ENCODE measurements at places on chromosomes 2 and 18.
A peak's percentile ranks its signal among the peaks of the same experiment; 100 is the strongest.

- no peak for DNase-seq
Measured at GRCh38 chr2:217552081-217552480, 450.7 kb downstream of the TNS1 start.

- no peak for DNase-seq
Measured at GRCh38 chr18:75679331-75679730, 251.8 kb upstream of the SMIM21 start.

GRCh38 chr2:71646028-71646427 is 192.7 kb downstream of the DYSF start:
- peak; percentile 18 for DNase-seq

DNA sequence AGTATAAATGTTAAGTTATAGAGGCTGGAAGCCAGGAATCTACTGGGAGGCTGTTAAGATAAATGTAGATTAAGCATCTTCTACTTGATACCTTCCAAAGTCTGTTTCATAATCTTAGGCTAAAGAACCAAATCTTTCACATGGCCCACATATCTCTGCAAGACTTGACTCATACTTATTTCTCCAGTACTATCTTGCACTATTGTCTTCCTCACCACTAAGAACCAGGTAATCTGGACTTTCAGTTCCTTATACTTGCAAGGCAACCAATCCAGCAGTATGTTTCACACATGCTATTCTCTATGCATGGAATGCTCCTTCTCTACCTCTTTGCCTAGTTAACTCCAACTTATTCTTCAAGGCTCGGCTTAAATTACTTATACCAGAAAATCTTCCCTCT is 62.2 kb downstream of the RBMS1 start:
- DNase-seq: no peak

- DNase-seq: no peak
Measured at GRCh38 chr18:5066380-5066977, 130.6 kb downstream of the AKAIN1 start.

DNA sequence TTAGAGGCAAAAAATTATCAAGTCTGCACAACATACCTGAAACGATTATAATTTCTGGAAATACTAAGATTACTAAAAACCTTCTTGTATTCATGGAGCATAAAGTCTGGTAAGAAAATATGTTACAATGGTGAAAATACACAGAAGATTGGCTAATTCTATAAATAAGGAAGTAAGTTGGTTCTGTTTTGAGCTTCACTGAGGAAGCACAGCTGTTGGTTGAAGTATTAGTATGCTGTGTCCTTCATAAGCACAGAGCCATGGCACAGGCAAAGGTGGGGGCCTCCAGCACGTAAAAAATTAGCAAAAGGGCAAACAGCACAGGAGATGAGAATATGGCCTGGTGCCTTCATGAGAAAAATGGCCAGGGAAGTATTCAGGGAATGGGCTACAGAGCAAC is 40.4 kb upstream of the ANKRD62 start:
- no peak for DNase-seq

DNA sequence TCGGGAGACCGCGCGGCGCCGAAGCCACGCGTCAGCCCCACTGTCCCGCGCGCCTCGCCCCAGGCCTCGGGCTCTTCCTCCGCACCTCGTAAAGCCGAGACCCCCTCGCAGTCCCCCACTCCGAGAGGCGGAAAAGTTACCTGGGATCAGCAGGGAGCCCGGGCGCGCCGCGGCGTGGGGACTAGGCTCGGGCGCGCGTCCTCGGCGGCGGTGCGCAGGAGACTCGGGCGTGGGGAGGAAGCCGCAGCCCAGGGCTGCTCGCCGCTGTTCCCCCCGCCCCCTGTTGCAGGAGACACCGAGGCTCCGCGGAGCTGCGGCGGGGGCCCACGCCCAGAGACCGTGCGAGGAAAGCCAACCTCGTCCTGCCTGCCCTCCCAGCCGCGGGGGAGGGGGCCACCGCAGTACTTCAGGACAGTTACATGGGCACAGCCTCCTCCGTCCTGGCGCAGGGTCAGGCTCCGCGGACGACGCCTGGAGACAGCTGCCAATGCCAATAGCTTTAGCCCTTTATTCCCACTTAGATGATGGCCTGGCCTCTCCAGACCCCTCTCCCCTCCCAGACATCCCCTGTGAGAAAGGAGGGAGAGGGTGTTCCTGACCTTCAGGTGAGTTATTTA is at the start of gene EPB41L3:
Gene EPB41L3 (minus strand): TSS at position 225 of the 617 bp plus-strand sequence. CDS start 54,814 bp downstream, outside the sequence.
- DNase-seq: no peak

GRCh38 chr2:216989340-216990129 is 129.7 kb upstream of the TNP1 start:
- DNase-seq: no peak

- no peak for DNase-seq
Measured at GRCh38 chr2:40476436-40476835, 24.5 kb upstream of the SLC8A1 start.

- DNase-seq: peak; percentile 37
Measured at GRCh38 chr2:53600815-53601214, 166.8 kb upstream of the CHAC2 start.

- no peak for DNase-seq
Measured at GRCh38 chr2:181900007-181900651, 8.6 kb downstream of the ITPRID2 start.

DNA sequence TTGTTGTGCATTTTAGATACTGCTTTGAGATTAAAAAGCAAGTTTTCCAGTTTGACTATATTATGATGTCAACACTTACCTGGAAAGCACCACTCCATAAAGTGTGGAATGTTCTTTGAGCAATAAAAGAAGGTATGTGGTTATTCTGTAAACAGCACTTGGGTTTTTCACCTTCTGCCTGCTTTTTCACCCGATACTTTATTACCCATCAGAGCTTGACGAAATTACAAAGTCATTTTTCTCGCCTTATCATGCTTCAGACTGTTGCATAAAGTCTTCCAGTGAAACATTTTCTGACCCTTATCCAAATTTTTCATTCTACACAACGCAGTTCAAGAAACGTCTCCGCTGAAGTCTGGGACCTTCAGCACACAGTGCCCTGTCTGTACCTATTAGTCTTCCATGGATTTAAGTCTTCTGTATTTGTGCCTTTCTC is 25.2 kb downstream of the CAB39 start:
- DNase-seq: no peak

GRCh38 chr18:49655266-49656072 is 93.6 kb downstream of the LIPG start:
- DNase-seq: no peak

- no peak for DNase-seq
Measured at GRCh38 chr2:202035089-202035940, 1.7 kb downstream of the FZD7 start.

DNA sequence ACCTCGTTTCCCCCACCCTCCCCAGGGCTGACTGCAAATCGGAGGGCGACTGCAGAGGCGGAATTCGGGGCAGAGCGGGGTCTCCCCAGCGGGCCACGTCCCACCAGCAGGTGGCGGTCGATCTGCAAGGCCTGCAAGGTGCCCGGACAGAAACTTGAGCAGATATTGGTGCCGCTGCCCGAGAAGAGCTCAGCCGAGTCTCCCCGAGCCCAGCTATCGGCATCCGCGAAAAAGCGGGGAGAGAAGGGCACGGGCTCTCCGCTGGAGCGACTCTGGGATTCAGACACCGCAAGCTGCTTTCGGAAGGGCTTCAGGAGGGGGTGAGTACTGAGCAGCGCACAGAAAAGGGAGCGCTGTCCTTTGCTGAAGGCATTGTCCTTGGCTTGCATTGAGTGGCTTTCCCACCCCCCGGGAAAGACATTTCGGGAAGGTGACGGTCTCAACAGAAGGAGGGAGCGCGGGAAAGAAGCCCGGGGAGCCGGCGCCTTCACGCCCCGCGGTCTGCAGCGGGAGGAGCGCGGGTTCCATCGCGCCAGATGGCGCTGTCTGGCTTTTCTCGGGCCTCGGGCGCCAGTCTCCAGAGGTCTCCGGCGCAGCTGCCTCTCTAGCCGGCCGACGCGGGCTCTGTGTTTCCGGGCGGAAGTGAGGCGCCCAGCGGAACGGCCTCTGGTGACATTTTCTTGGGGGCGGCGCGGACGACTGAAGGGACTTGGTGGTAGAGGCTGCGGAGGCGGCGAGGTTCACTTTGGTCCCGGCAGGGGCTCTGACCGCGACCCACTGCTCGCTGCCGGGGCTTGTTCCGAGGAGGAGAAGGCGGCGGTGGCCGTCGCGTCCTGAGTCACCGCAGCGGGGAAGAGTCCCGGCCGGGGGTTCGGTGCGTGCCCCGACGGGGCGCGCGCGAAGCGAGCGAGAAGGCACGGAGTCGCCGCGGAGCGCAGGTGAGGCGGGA is 69.5 kb downstream of the HAUS1 start:
- peak; percentile 63 for DNase-seq

DNA sequence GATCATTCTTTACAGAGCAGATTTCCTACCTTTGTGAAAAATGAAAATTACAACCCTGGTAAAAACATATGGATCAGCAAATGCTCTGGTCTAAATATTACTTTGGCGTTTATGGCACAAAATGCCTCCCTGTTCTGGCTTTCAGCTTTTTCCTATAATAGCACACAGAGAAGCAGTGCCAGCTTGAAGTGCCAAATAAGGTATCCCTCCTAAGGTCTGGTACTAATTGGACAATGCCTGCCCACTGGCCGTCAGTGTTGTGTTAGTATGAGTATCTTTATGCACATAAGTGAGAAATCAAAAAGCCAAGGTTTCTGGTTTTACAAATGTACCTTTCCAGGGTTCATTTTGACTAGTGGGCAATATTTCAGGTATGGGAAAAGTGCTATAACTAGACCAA is 1293.7 kb upstream of the FAM98A start:
- DNase-seq: no peak

GRCh38 chr2:120937686-120938044 is 202.0 kb downstream of the GLI2 start:
- no peak for DNase-seq

GRCh38 chr2:2842466-2842865 is 511.4 kb upstream of the MYT1L start:
- no peak for DNase-seq

DNA sequence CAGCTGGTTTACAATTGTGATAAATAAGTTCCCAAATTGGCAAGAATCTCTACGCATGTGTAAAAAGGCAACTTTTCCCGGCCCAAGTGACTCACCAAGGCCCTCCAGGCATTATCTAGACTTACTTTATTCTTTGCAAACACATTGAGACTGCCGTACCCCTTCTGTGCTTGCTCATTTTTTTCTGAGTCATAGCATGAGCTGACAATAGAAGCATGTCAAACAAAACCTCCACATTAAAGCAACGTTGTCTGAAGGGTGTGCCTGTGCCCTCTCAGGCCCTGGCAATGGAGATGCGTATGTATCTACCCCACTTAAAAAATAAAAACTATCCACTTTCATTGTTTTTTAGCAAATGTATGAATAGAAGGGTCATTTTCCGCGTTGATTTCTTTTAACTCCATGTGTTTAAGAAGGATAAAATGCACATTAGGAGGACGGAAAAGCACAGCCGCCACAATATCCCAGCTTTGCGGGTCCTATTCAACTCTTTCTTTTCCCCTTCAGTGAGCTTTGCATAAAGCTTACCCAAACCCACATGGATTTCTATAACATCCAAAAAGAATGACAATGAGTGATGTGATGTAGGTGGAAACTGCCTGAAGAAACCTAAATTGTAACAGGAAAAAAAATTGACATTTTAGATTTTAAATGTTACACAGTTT is 298.2 kb downstream of the CDCA7 start:
- peak; percentile 85 for DNase-seq

- DNase-seq: no peak
Measured at GRCh38 chr2:114400890-114401289, 41.6 kb upstream of the DPP10 start.

- DNase-seq: no peak
Measured at GRCh38 chr2:61700464-61700863, 153.4 kb downstream of the FAM161A start.

- DNase-seq: no peak
Measured at GRCh38 chr18:7059276-7059675, 58.3 kb downstream of the LAMA1 start.

DNA sequence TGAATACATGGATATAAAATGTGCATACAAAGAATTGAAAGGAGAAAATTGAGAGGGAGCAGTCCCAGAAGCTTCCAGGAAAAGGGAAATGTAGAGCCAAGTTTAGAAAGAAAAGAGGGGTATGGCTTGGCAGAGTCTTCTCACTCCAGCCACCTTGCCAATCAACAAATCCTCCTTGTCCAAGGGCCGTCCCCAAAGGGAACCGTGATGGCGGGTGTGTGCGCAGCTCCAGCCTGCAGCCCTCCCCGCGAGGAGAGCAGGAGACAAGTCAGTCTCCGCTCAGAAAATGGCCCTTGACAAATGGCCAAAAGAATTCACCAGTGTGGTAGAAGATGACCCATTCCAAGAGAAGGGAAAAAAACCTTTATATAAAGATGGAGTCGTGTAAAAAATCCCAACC is 448.3 kb upstream of the POU3F3 start:
- no peak for DNase-seq

GRCh38 chr2:230657906-230658305 is 54.7 kb upstream of the CAB39 start:
- no peak for DNase-seq

DNA sequence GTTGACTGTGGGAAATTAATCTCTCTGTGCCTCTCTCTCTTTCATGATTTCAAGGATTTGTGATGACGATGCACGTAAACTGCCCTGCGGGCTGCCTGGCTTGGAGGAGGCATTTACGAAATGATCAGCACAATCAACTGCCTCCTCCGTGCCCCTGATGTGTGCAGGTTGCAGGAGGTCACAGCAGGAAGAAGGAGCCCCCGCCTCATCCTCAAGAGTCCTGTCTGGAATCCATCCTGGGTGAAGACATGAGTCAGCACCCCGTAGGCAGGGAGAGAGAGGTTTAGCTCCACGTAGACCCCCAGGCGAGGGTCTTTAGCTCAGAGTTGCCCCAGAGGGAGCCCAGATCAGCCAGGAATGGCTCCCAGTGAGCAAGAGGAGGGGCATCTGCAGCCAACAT is 17.1 kb upstream of the TEX51 start:
- DNase-seq: no peak

GRCh38 chr18:27004056-27004829 is 138.7 kb upstream of the AQP4 start:
- no peak for DNase-seq

GRCh38 chr18:36692921-36693332 is 135.9 kb downstream of the TPGS2 start:
- no peak for DNase-seq

DNA sequence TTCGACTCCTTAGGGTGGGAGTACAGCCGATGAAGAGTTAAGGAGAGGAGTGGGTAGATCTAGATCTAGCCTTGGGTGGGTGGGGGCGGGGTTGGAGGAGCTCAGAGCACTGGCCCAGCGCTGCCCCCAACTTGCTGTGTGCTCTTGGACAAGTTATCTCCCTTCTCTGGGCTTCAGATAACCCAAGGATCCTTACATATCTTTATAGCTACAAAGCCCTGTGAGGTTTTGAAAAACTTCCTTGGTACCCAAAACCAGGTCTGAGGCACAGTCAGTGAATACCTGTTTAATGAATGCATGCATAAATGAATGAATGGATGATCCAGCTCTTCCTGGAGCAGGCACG is 1.3 kb upstream of the ODC1 start:
- DNase-seq: no peak

DNA sequence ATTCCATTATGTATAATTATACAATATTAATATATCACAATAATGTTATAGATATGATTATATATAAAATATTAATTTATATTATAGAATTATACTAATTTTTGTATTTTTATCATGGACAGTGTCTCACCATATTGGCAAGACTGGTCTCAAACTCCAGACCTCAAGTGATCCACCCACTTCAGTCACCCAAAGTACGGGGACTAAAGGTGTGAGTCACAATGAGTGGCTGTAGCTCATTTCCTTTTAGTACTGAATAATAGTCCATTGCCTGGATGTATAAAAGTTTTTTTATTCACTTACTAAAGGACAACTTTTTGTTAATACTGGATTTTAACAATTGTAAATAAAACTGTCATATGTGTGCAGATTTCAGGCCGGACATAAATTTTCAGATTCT is 417.6 kb upstream of the LINC00305 start:
- DNase-seq: no peak

- DNase-seq: no peak
Measured at GRCh38 chr2:29130295-29130694, 15.1 kb downstream of the CLIP4 start.
